ENCODE measurements at places on chromosomes 2 and 18. TPM values are rescaled to one million over a fixed set of nuclear protein-coding genes. Genes with fewer than 3 reads are reported as not detected.
A peak's percentile ranks its signal among the peaks of the same experiment; 100 is the strongest.

GRCh38 chr2:101518578-101519492 lies 43.9 kb upstream of the RFX8 start:
- peak; percentile 66 for DNase-seq

DNA sequence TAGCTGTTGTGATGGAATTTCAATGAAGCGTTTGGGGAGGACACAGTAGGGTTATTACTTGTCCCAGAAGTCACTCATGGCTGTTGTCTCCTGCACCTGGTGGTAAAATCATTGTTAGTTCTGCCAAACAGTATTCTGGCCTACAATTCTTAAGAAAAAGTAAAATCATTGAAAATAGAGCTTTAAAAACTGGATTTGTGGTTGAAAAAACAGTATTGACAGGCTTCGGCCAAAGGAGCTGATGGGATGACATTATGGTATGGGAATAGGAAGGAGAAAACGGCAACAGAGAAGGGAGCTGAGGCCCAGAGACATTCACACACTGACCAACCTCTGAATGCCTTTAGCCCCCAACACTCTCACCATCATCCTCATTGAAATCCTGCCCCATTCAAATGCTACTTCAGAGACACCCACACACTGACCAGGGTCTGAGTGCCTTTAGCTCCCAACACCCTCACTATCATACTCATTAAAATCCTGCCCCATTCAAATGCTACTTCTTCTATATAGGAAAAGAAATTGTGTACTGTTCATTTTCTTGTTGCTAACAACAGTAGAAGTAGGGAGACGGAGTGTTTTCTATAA lies 114.1 kb upstream of the OSR1 start:
- no peak for DNase-seq

GRCh38 chr2:207891086-207891844 lies 121.6 kb upstream of the FZD5 start:
- DNase-seq = no peak

DNA sequence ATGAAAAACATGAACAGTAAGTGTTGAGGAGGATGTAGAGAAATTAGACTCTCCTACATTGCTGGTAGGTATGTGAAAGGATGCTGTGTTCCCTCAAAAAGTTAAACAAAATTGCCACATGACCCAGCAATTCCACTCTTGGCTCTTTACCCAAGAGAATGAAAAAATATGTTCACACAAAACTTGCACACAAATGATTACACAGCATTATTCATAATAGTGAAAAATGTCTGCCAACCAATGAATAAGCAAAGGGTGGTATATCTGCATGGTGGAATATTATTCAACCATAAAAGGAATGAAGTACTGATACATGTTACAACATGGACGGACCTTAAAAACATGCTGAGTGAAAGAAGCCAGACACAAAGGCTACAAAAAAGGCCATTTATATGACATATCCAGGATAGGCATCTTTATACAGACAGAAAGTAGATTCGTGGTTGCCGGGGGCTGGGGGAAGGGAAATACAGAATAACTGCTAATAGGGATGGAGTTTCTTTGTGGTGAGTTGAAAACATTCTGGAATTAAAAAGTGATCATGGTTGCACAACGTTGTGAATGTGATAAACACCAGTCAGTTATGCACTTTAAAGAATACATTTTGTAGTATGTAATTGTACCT lies 85.4 kb upstream of the MYO3B start:
- peak; percentile 27 for DNase-seq

DNA sequence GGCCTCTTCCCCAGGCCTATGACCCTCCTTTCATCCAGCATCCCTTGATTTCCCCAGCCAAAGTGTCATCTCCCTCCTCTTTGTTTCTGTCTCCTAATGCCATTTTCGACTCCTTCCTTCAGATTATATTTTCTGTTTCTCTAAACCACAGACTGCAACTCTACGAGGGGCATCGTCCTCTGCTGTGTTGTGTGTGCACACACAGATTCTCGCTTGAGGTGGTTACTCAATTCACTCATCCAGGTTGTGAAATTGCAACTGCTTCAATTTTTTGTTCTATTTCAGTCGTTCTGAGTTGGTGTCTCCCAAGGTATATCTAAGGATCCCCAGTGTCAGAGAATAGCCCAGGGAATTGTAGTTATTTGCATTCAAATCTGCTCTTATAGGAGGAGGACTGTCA lies 113.5 kb upstream of the NDUFV2 start:
- DNase-seq = no peak

GRCh38 chr2:201419057-201419635 lies 32.1 kb downstream of the TRAK2 start:
- DNase-seq = peak; percentile 28

DNA sequence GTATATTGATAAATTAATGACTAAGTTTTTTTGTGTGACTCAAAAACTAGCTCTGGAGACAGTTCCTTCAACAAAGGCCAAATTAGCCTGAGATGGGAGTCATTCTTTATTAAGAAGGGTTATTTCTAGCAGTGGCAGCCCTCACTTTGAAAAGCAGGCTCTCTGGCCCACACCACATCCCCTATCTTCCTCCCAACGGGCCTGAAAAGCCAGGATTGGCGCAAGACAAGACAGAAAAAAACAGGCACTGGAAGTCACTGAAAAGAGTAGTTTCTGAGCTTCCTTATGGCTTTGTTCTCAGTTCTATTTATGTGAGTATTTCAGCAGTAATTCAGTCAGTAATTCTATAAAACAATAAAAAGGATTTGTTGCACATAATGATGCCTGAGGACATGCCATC lies 149.0 kb downstream of the LAMA3 start:
- DNase-seq = no peak

The PSTPIP2 gene
- 6.4 TPM for total RNA-seq

The GPAT2 gene
- total RNA-seq = 10.2 TPM

The FSIP2 gene
- total RNA-seq = 1.6 TPM

The DLGAP1 gene
- total RNA-seq = 1.4 TPM

The GAL3ST2 gene
- 0.25 TPM for total RNA-seq

The ZSWIM2 gene
- not detected for total RNA-seq

The INPP5D gene
- 0.98 TPM for total RNA-seq

Data from fibroblast of the aortic adventitia (primary cell).